ENCODE measurements at places on chromosomes 3 and 15.

GRCh38 chr3:14725564-14726440 is 50.9 kb downstream of the C3orf20 start:
- DNase-seq = no peak

- no peak for DNase-seq
Observed at GRCh38 chr3:103906304-103906703, 1460.4 kb upstream of the ALCAM start.

GRCh38 chr3:99625643-99626416 is 12.6 kb upstream of the COL8A1 start:
- no peak for DNase-seq

- no peak for DNase-seq
Observed at GRCh38 chr3:104437131-104437750, 929.5 kb upstream of the ALCAM start.

GRCh38 chr3:177320765-177321247 is 123.5 kb upstream of the TBL1XR1 start:
- DNase-seq = no peak

DNA sequence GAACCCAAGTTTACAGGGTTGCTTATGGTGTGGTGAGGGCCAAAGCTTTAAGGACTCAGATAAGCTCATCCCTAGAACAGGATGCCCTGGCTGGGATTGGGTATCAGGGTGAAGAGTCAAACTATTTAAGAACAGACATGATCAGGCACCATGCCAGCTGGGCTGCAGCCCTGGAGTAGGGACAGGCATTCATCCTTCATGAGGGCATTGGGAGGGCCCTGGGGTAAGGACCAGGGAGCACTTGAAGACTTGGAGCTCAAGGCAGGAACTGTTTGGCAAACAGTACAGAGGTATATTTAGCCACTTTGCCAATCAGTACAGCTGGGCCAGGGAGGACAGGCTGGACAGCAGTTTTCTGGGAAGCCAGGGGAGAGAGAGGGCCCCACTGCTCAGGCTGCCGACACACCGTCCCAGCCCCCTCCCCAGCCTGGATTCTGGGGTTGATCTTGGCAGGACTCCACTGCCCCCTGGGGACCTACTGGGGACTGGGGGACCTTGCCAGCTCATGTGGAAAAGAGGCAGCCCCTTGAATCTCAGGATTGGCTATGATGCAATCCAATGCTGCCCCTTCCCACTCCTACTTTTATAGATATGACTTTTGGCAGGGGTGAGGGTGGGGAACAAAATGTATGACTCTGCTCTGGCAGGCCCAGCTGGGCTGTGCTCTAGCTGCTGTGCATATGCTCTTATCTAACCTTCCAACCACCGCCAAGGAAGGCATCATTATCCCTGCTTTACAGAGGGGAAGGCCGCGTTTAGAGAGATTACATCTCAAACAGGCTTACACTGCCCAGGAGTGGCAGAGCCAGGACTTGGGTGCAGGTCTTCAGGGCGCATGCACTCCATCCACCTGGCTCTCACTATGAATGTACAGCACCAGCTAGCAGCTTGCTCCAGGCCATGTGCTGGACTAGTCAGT is 2.3 kb downstream of the PLA2G4E start:
- DNase-seq = no peak

DNA sequence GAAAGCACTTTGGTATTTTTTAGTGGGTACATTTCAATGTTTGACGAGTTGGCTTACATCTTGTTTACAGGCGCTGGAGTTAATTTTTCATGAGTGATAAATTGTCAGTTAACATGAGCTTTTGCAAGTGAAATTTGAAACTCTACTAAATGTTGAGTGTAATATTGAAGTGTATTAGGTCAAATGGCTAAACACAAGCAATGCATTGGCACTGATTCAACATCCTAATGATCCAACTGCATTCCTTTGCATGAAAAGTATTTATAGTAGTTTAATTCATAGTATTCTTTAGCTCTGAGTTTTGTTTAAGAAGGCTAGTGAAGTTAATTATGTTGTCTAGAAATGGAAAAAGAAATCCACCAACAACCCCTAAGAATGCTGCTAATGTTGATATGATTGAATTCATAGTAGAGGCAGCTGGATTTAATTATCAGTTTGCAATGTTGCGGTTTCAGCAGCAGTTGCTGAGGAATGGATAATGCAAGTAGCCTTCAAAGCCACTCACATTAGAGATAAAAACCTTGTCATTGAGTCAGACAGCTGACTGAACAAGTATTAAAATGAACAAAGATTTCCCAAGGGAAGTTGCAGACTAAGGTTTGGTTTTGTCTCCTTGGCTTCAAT is 245.6 kb upstream of the GOLIM4 start:
- no peak for DNase-seq

GRCh38 chr3:97353176-97353575 is 411.4 kb upstream of the ARL6 start:
- DNase-seq = no peak

GRCh38 chr15:29337156-29337959 is 67.7 kb upstream of the NSMCE3 start:
- DNase-seq = no peak

- no peak for DNase-seq
Observed at GRCh38 chr3:35757991-35758757, 118.8 kb downstream of the ARPP21 start.

GRCh38 chr3:71514621-71515020 is 68.9 kb downstream of the FOXP1 start:
- DNase-seq = no peak

- no peak for DNase-seq
Observed at GRCh38 chr3:45516829-45517228, 77.7 kb upstream of the LIMD1 start.

DNA sequence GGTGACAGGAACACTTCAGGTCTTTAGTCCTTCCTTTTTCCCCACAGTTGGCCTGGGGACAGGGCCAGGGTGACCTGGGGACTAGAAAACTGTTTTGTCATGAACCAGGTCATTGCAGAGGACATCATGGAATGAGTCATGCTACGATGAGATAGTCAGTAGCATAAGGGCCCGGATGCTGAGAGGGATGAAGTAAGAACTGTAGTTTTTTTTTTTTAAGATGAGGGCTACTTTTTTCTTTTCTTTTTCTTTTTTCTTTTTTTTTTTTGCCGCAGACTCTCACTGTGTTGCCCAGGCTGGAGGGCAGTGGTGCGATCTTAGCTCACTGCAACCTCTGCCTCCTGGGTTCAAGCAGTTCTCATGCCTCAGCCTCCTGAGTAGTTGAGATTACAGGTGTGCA is 8.0 kb downstream of the MAP2K5 start:
- no peak for DNase-seq

DNA sequence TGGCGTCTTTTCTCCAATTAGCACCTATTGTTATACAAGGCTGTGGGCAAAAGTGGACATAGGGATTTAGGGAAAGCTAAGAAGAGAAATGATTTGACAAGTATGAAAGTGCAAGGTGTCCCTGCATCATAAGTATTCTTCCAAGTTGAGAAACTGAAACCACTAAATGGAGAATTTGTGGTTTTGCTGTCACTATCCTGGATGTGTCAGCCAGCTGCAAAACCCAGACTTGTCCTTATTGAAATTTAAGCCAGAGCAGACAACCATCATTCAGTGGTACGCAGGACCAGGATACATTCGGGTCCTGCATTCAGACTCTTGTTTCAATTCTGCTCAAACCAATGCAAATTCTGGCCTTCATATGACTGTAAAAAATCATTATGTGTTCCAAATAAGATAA is 384.8 kb upstream of the TGFBR2 start:
- DNase-seq = no peak

DNA sequence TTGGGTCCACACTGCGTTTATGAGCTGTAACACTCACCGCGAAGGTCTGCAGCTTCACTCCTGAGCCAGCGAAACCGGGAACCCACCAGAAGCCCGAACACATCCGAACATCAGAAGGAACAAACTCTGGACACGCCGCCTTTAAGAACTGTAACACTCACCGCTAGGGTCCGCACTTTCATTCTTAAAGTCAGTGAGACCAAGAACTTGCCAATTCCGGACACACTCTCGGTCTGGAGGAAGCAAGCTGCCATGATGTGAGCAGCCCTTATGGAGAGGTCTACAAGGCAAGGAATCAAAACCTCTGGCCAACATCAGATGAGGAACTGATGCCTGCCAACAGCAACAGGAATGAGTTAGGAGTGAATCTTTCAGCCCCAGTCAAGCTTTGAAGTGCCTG is 62.9 kb downstream of the SLC28A2 start:
- no peak for DNase-seq

DNA sequence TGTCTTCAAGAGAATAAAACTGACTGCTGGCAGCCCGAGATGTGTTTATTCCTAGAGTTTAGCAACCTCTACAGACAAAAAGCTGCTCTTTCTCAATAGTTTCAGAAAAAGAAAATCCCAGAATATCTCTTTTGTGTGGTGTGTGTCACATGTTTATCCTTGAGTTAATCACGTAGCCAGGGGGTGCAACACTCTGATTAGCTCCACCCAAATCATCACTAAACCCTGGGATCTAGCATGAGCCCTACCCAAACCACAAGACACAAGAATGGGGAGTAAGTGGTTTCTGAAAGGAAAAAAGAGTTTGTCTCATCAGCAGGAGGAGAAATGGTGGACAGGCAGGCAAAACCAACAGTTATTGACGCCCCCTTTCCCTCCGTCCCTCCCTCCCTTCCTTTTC is 78.5 kb upstream of the AGBL1 start:
- no peak for DNase-seq

DNA sequence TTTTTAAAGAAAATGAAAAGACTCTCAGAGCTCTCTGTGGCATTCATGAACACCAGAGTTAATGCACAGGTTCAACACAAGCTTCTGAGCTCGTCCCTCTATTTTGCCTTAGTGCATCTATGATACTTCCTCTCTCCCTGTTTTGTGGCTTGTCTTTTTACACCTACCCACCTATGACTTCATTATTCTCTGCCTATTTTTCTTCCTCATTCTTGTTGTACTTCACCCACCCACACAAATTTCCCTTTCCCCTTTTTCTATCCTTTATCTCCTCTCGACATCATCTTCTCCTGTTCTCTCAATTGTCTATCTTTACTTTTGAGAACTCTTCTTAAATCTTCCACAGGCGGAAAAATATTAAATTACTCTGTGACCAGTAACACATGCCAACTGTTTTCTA is 48.6 kb downstream of the OR5H15 start:
- no peak for DNase-seq

- DNase-seq = no peak
Observed at GRCh38 chr3:40780925-40781406, 256.2 kb downstream of the ZNF621 start.

GRCh38 chr15:38231436-38231835 is 21.2 kb upstream of the SPRED1 start:
- DNase-seq = no peak

DNA sequence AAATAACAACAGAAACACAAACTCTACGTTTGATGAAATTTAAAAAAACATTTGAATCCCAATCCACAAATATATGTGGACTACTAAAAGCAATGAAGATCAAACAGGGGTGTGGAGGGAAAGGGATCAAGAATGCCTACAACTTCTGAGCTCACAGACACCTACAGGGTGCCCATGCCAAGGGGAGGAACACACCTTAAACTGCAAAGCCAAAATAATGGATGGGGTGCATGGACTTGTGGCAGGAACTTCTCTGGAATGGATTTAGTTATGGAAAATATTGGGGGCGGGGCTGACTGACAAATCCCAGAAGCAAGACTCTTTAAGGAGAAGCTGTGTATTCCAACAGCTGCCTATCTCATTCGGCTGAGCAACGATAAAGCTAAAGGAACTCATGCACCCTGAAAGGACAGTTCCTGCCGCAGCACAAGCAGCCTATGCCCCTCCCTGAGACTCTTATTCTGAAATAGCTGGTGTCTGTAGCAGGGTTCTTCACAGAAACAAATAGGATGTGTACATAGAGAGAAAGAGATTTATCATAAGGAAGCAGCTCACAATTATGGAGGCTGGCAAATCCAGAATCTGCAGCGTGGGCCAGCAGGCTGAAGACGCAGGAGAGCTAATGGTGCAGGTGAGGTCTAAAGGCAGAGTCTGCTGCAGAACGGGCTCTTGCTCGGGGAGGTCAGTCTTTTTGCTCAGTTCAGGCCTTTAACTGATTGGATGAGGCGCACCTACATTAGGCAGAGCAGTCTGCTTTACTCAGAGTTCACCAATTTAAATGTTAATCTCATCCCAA is 24.5 kb upstream of the PLA2G4D start:
- no peak for DNase-seq

- DNase-seq = no peak
Observed at GRCh38 chr3:173913974-173914421, 516.5 kb downstream of the NLGN1 start.

DNA sequence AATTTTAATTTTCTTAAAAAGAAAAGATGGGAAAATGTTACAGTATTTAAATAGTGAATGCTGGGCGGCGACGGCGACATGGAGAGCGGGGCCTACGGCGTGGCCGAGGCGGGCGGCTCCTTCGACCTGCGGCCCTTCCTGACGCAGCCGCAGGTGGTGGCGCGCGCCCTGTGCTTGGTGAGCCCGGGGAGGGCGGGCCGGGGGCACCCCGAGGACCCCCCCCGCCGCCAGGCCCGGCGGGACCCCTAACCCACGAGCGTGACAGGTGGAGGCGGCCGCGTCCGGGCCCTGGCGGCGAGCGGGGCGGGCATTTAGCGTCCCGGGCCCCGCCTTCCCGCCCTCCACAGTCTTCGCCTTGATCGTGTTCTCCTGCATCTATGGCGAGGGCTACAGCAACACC is 38.4 kb upstream of the GOLGA8J start:
- DNase-seq = no peak

DNA sequence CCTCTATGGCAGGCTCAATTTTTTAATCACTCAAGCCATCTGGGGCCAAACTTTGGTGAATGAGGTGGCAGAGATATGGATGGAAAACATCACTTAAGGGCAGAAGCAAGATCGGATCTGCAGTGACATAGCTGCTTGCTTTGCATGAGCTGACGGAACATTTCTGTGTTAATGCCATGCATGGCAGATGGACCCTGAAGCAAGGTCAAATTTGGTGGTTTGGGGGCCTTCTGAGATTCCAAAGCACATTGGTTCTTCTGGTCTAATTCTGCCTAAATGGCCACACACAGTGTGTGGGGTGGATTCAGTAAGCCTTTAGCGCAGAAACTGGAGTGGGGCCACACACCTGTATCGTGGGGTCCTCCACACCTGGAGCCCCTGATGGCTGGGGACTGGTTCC is 38.3 kb upstream of the BCL2L10 start:
- no peak for DNase-seq

DNA sequence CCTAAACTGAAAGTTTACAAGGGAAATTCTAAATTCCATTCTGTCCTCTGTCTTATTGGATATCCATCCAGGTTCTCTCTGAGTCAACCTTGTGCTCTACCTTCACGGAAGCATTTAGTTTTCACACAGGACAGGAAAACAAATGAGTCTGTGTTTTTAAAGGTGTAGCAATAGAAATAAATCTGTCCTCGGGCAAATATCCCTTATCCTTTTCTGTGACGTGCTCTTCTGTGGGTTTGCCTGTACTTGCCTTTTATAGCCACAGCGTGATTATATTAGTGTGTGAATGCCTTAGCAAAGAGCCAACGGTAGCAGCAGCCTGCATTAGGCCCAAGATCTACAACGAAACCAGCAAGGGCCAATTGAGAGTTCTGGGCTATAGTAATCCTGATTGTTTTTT is 127.2 kb upstream of the PLSCR5 start:
- DNase-seq = no peak

- no peak for DNase-seq
Observed at GRCh38 chr3:133941415-133941821, 45.7 kb upstream of the RAB6B start.

Measured in stimulated activated CD4-positive, alpha-beta T cell treated with anti-CD3 and anti-CD28 coated beads, Interleukin-1b, Interleukin-23, amount 100 ng/mL, for 1 hour (primary cell).